Brain microvascular endothelial cell (primary cell): ENCODE measurements at places on chromosomes 4 and X.

DNA sequence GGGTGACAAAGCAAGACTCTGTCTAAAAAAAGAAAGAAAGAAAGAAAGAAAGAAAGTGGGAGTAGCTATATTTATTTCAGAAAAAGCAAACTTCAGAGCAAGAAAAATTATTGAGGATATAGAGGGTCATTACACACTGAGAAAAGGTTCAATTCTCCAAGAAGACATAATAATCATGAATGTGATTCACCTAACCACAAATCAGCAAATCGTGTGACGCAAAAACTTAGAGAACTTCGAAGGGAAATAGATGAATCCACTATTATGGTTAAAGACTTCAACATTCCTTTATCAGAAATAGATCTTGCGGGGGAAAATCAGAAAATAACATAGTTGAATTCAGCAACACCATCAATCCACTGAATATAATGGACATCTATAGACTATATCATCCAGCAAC, 219.3 kb upstream of the LDB2 start:
- DNase-seq: no peak

DNA sequence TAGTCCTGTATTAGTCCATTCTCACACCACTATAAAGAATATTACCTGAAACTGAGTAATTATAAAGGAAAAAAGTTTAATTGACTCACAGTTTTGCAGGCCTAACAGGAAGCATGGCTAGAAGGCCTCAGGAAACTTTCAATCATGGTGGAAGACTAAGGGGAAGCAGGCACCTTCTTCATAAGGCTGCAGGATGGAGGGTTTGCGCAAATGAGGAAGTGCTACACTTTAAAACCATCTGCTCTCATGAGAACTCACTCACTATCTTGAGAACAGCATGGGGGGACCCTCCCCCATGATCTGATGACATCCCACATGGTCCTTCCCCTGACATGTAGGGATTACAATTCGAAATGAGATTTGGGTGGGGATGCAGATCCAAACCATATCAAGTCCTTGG, 12.1 kb upstream of the MAGEA11 start:
- no peak for DNase-seq

- no peak for DNase-seq
Observed at GRCh38 chr4:140109737-140110136, 44.2 kb downstream of the MAML3 start.

DNA sequence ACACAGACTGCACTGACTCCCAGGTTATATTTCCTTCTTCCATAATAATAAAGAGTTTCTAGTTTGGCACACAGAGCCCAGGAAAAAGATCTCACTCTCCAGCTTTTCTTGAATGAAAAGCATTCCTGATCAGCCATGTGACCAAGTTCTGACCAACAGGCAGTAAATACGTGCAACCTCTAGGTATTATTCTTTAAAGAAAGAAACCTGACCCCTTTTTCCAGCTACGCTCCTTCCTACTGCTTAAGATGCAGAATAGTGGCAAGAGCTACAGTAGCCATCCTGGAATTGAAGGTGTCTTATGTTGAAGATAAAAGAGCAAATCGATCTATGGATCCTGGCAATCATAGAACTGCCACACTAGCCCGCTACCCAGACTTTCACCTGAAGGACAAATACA, 76.7 kb downstream of the LRBA start:
- DNase-seq: no peak

- DNase-seq: no peak
Observed at GRCh38 chr4:43163101-43163792, 270.7 kb downstream of the GRXCR1 start.

GRCh38 chrX:40105835-40106675, 8.3 kb upstream of the BCOR start:
- DNase-seq: no peak

GRCh38 chr4:141654098-141654497, 17.7 kb downstream of the IL15 start:
- DNase-seq: no peak

GRCh38 chrX:124208660-124209059, 123.8 kb upstream of the TEX13D start:
- no peak for DNase-seq
